ENCODE measurements at places on chromosomes 2 and 18. TPM values are rescaled to one million over a fixed set of nuclear protein-coding genes. Genes with fewer than 3 reads are reported as not detected.

CHAC2 gene
- total RNA-seq, result 19.9 TPM

DNA sequence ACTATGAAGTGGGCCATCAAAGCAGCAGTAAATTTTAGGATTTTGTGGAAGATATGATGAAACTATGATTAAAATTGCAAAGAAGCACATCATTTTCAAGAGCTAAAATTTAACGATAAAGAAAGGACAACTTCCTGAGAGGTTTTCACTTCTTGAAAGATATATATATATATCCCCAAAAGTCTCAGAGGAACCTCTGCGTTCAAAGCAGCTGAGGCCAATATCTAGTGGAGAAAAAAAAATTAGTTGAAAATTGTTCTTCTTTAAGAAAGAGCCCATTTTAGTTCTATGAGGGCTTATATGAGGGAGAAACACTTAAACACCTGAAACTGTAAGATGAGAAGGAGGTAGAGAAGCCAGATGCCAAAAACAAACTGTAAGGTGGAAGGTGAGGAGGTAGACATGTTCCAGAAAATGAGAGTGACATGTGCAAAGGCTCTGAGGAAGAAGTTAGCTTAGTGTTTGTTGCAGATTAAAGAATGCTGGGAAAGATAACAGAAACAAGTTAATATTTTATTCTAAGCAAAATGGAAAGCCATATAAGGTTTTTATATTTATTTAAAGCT, 72.9 kb upstream of the VRK2 start:
- no peak for DNase-seq

- no peak for DNase-seq
Measured at GRCh38 chr2:162688403-162688802, 150.2 kb downstream of the KCNH7 start.

GRCh38 chr2:195368249-195369217, 288.5 kb upstream of the SLC39A10 start:
- peak; percentile 26 for DNase-seq

- DNase-seq, result peak; percentile 5
Measured at GRCh38 chr18:50310080-50310479, 22.6 kb upstream of the CXXC1 start.
